ENCODE measurements at places on chromosomes 6 and 20. TPM values are rescaled to one million over a fixed set of nuclear protein-coding genes. Genes with fewer than 3 reads are reported as not detected.

The BFSP1 gene
- total RNA-seq, result not detected

- no peak for DNase-seq
Measured at GRCh38 chr6:118776607-118777549, 117.1 kb upstream of the ASF1A start.

The SEL1L2 gene
- not detected for total RNA-seq

DNA sequence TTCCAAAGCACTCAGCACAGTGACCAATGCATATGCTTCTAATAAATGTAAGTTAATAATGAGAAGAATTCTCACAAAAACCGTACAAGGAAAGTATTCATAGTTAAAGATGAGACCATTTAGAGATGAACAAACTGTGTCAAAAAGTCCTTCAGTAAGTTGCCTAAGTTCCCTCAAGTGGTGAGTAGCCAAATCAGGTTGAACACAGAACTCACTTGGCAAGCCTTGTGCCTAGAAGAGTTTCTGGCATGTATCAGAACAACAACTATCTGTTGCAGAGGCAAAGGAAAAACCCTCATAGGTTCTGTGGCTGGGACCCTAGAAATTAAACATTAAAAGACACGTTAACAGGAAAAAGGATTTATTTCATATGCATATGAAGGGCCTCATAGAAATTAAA, 129.6 kb upstream of the DOK5 start:
- DNase-seq, result no peak

- DNase-seq, result no peak
Measured at GRCh38 chr6:39758905-39759605, 33.1 kb upstream of the DAAM2 start.

- peak; percentile 55 for DNase-seq
Measured at GRCh38 chr20:4112481-4113421, 97.4 kb upstream of the RNF24 start.

DNA sequence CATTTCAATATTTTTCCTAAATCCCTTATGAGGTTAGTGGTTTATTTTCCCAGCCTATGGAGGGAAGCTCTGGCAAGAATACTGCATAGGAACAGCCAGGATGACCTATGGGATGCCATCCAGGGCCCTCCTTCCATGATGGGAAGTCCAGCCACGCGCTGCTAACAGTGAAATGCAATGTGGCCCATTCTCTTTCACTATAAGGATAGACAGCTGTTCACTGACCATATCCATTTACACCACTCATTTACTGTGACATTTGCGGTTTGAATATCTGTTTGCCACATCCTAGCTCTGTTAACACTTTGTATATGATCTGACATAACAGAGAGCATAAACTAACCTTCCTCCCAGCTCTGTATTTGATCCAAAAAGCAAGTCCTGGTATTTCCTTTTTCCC, 471.7 kb downstream of the CBLN4 start:
- DNase-seq, result no peak

The FKBP1C gene
- total RNA-seq, result not detected

The PRICKLE4 gene
- 2.0 TPM for total RNA-seq

The TAP2 gene
- total RNA-seq, result 45.8 TPM
